ENCODE measurements at places on chromosomes 2 and 18. TPM values are rescaled to one million over a fixed set of nuclear protein-coding genes. Genes with fewer than 3 reads are reported as not detected.

LMAN1 gene
- 34.6 TPM for total RNA-seq

- no peaks in the 10 kb centered on the region for H3K4me1 ChIP-seq
- no peak for DNase-seq
- H3K4me3 ChIP-seq = no peak overlapping the region
These were observed 322.9 kb downstream of the GALR1 start for GRCh38 chr18:77572537-77572936.

PDCD1 gene
- total RNA-seq = not detected

DNA sequence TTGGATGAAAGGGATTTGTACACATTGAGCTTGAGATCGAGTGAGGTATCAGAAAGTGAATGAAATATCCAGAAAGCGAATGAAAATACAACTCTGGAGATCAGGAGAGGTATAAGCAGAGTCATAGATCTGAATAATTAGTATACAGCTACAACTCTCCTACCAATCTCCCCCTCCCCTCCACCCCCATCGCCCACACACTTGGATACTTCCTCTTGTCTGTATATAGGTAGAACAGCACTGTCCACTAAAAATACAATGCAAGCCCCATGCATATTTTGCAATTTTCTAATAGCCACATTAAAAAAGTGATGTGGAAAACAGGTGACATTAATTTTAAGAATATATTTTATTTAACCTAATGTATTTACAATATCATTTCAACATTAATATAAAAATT, 23.7 kb upstream of the WIPF1 start:
- no peak overlapping the region for H3K4me3 ChIP-seq
- H3K27ac ChIP-seq = no peak overlapping the region
- H3K36me3 ChIP-seq = peaks cover 6% of the 10 kb centered on the region

- no peak for DNase-seq
- no peak overlapping the region for H3K4me3 ChIP-seq
- no peak overlapping the region for H3K27ac ChIP-seq
- no peaks in the 10 kb centered on the region for H3K4me1 ChIP-seq
- H3K36me3 ChIP-seq = no peaks in the 10 kb centered on the region
- H3K27me3 ChIP-seq = no peaks in the 10 kb centered on the region
These were observed 227.8 kb downstream of the TMEM163 start for GRCh38 chr2:134491022-134491421.

All from naive thymus-derived CD4-positive, alpha-beta T cell (primary cell).